ENCODE measurements at places on chromosomes 11 and 22.

- no peak for DNase-seq
Observed at GRCh38 chr22:48138855-48139254, 1376.4 kb downstream of the TBC1D22A start.

DNA sequence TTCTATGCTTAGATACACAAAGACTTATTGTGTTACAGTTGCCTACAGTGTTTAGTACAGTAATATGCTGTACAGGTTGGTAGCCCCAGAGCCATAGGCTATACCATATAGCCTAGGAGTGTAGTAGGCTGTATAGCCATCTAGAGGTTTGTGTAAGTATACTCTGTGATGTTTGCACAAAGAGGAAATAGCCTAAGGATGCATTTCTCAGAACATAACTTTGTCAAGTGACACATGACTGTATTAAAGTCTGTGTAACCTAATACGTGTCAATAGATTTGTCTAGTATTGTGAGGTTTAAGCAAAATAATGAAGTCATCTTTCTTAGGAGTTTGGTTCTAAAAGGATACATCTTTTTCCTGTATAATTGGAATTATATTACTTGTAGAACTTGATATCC lies 5.5 kb downstream of the ZC3H12C start:
- DNase-seq, result no peak

- no peak for DNase-seq
Observed at GRCh38 chr22:23140385-23140784, 1.4 kb downstream of the RSPH14 start.

GRCh38 chr11:66264383-66264782 lies 4.1 kb upstream of the RAB1B start:
- DNase-seq, result no peak

GRCh38 chr11:44028816-44029506 lies 18.8 kb upstream of the ACCSL start:
- DNase-seq, result no peak

DNA sequence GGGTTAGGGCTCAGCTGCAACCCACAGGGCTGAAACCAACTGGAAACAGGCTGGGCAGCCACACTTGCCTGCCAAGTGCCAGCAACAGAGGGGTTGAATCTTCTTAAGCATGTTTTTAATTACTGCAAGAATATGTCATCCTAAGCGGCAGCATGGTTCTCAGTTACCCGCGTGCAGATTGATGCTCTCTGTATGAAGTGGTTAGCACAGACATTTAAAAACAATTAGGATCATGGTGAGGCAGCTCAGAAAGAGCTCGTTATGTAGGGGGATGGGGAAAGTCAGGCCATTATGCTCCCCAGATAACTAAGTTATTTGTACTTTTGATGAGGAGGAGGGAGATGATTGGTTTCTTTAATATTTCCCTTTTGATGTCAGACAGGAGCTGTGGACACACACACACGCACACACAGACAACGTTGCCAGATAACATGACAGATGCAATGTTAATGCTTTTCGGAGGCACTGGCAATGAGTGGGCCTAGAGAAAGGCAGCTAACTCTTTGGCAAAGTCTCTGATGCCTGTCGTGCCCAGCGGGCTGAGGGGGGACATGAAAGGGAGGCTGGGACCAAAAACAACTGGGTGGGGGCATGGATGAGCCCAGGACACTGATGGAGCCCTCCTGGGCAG lies 389.7 kb downstream of the NXPE2 start:
- no peak for DNase-seq

DNA sequence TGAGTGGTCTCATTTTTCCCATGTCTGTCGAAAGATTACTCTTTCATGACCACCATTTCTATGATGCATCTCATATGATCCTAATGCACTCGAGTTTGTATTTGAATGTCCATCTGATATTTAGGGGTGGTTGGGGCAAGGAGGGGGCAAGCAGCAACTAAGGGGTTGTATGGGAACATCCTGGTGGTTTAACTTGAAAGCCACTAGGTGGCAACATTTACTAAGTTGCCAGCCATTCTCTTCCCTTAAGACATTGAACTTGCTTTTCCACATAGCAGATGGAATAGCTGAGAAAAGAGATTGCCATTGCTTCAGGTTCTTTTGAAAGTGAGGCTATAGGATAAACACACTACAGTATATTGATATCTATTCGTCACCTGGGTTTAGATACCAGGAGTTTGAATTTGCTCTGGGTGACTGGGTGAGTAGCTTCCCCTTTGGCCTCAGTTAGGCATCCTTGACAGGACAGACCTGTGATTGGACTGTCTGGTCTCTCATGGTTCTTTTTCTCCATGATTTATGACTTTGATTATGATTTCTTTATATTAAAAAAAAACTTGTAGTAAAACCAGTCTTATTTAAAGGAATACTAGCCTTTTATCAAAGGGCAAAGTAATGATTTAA lies 32.4 kb downstream of the NF2 start:
- no peak for DNase-seq

DNA sequence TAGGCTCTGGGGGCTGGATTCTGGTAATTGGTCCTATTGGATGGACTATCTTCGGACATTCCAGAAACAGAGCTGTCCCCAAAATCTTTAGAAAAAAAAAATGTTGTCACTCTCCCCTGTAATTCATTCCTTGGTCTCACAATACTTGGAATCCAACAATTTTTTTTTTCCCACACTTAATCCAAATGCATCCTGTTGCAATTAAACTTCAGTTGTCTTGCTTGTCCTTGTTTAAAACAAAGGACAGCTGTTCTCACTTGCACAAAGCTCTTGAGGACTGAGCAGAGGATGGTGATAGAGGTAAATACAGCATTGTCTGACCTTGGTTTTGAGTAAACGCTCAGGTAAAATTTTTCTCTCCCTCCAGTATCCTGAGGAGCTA lies 75.3 kb downstream of the SC5D start:
- no peak for DNase-seq

GRCh38 chr11:95434489-95435057 lies 203.6 kb upstream of the SESN3 start:
- no peak for DNase-seq

GRCh38 chr11:27194976-27195375 lies 154.4 kb downstream of the BBOX1 start:
- DNase-seq, result no peak

GRCh38 chr11:102879801-102880200 lies 5.0 kb upstream of the MMP12 start:
- no peak for DNase-seq

DNA sequence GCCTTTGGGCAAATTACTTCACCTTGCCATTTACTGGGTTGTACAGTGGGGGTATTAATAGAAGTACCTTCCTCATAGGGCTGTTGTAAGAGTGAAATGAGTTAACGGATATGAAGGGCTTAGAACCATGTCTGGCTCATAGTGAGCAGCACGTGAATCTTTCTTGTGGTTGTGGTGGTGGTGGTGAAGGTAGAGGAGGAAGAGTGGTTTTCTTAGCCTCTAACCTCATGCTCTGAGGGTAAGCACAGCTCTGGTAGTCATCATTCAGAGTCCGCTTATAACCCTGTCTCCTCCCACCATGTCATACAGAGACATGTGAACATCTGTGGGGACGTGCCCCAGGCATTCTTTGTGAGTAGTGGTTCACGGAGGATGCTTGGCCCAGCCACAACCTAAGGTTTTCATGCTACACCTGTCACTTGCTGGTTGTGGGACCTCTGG lies 43.6 kb downstream of the TEAD1 start:
- DNase-seq, result peak; percentile 70

GRCh38 chr11:44595964-44596381 lies 30.5 kb downstream of the CD82 start:
- DNase-seq, result no peak

- DNase-seq, result no peak
Observed at GRCh38 chr11:115963156-115963555, 458.9 kb upstream of the CADM1 start.

- DNase-seq, result no peak
Observed at GRCh38 chr11:107666911-107667613, 44.8 kb downstream of the SLN start.

All from stimulated activated naive CD8-positive, alpha-beta T cell treated with anti-CD3 and anti-CD28 coated beads, Interleukin-15, amount 100 ng/mL, for 72 hours (primary cell).